Glutamatergic neuron (in vitro differentiated cells): ENCODE measurements at places on chromosomes 13 and 19. TPM values are rescaled to one million over a fixed set of nuclear protein-coding genes. Genes with fewer than 3 reads are reported as not detected.
A peak's percentile ranks its signal among the peaks of the same experiment; 100 is the strongest.

GRCh38 chr19:36009220-36009619, 607 bp upstream of the SYNE4 start:
- H3K27me3 ChIP-seq, result peaks cover 7% of the 10 kb centered on the region
- peaks cover 14% of the 10 kb centered on the region for H3K4me1 ChIP-seq
- peak; percentile 75 for DNase-seq
- H3K27ac ChIP-seq, result no peak overlapping the region
- H3K4me3 ChIP-seq, result peak overlapping the region; percentile 76
- H3K36me3 ChIP-seq, result no peaks in the 10 kb centered on the region

DNA sequence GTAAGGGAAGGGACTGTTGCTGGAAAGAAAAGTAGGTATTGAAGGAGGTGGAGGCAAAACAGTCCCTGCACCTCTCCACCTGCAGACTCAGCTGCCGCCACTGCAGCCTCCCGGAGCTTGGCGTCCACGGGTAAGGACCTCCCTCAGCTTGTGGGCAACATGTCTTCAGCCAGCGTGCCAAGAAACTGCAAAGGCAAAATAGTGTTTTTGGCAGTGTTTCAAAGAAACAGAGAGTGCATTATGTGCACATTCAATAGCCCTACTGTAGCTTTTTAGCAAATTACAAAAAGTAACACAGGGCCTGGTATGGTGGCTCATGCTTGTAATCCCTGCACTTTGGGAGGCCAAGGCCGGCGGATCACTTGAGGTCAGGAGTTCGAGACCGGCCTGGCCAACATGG, 57.4 kb downstream of the ATP11A start:
- no peak for DNase-seq
- H3K27ac ChIP-seq, result no peak overlapping the region

GRCh38 chr13:106369091-106369490, 166.4 kb downstream of the EFNB2 start:
- H3K4me1 ChIP-seq, result peaks cover 18% of the 10 kb centered on the region
- peaks cover 3% of the 10 kb centered on the region for H3K27me3 ChIP-seq
- DNase-seq, result no peak
- H3K4me3 ChIP-seq, result no peak overlapping the region

GRCh38 chr13:110929104-110929777, 14.4 kb upstream of the ANKRD10 start:
- H3K4me3 ChIP-seq, result no peak overlapping the region
- H3K27me3 ChIP-seq, result peaks cover 4% of the 10 kb centered on the region
- peaks cover 16% of the 10 kb centered on the region for H3K36me3 ChIP-seq
- no peak for DNase-seq

- DNase-seq, result no peak
- H3K27me3 ChIP-seq, result peaks cover 5% of the 10 kb centered on the region
- H3K27ac ChIP-seq, result peak overlapping the region; percentile 36
Observed at GRCh38 chr19:40763963-40764362, 11.4 kb upstream of the MIA start.

GRCh38 chr19:10499550-10500246, 3.5 kb downstream of the KEAP1 start:
- H3K36me3 ChIP-seq, result peaks cover 4% of the 10 kb centered on the region
- no peak overlapping the region for H3K27ac ChIP-seq
- DNase-seq, result no peak
- peaks cover 3% of the 10 kb centered on the region for H3K4me1 ChIP-seq

C13orf42 gene
- not detected for total RNA-seq

CYP4F8 gene
- not detected for total RNA-seq

IZUMO4 gene
- total RNA-seq, result 10.6 TPM
